ENCODE measurements at places on chromosomes 11 and 22. TPM values are rescaled to one million over a fixed set of nuclear protein-coding genes. Genes with fewer than 3 reads are reported as not detected.
A peak's percentile ranks its signal among the peaks of the same experiment; 100 is the strongest.

GRCh38 chr11:68780829-68781228, 29.5 kb upstream of the TESMIN start:
- no peak for DNase-seq

- peak; percentile 73 for DNase-seq
Observed at GRCh38 chr22:20117633-20118299, 740 bp upstream of the TRMT2A start.

- DNase-seq, result peak; percentile 22
Observed at GRCh38 chr11:68214173-68215086, 1.3 kb upstream of the KMT5B start.

Gene BRSK2
- total RNA-seq, result 0.76 TPM
